ENCODE measurements at places on chromosomes 6 and 20. TPM values are rescaled to one million over a fixed set of nuclear protein-coding genes. Genes with fewer than 3 reads are reported as not detected.

DNA sequence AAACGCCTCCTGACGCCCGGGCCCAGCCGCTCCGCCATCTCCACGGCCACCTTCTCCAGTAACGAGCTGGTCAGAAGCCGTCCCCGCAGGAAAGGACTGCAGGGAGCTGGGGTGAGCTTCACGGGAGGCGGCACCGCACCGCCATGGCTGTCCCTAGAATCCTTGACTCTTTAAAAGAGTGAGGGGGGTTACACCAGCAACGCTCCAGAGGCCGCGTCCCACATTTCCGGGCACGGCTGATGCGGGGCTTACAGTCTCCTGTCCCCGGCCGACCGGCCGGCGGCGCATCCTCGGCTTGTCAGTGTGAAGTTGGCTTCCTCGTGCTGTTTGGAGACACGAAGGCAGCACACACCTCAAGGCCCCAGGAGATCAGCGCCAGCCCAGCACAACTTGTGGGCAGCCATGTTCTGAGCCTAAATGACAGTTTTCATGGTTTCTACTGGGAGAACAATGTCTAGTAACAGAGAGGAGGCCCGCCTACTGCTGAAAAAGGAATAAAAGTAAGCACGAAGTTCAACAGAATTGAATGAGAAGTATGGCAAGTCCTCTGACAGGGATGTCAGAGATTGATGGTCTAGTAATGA, 30.4 kb downstream of the SLC2A4RG start:
- no peak overlapping the region for H3K27ac ChIP-seq
- no peaks in the 10 kb centered on the region for H3K36me3 ChIP-seq
- DNase-seq: no peak
- H3K4me1 ChIP-seq: peaks cover 17% of the 10 kb centered on the region

DNA sequence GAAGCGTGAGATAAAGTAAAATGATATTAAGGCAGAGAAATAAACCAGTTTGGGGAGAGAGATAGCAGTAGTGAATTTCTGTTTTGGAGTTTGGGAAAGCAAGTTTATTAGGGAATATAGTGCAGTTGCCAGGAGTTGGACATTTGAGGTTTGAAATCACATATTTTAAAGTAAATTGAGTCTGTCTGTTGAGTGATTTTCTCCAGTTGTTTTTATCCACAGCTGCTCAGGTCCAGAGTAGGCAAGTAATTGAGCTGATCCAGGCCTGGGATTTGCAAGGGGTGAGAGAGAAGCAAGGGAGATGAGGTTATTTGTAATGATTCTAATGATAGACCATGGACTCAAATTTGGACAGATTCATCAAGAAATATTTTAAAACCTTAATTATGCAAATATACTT, 481.9 kb downstream of the UTRN start:
- no peak overlapping the region for H3K4me3 ChIP-seq
- DNase-seq: no peak
- H3K27me3 ChIP-seq: no peaks in the 10 kb centered on the region
- no peaks in the 10 kb centered on the region for H3K36me3 ChIP-seq
- peaks cover 3% of the 10 kb centered on the region for H3K4me1 ChIP-seq

- H3K4me3 ChIP-seq: no peak overlapping the region
- DNase-seq: no peak
- no peaks in the 10 kb centered on the region for H3K27me3 ChIP-seq
- H3K4me1 ChIP-seq: no peaks in the 10 kb centered on the region
Measured at GRCh38 chr6:55388211-55388610, 60.9 kb downstream of the GFRAL start.

- H3K36me3 ChIP-seq: no peaks in the 10 kb centered on the region
- no peak for DNase-seq
- H3K27me3 ChIP-seq: no peaks in the 10 kb centered on the region
- peaks cover 26% of the 10 kb centered on the region for H3K4me1 ChIP-seq
Measured at GRCh38 chr6:36626636-36627035, 32.5 kb downstream of the SRSF3 start.

BTNL2 gene
- 0.74 TPM for total RNA-seq

DNA sequence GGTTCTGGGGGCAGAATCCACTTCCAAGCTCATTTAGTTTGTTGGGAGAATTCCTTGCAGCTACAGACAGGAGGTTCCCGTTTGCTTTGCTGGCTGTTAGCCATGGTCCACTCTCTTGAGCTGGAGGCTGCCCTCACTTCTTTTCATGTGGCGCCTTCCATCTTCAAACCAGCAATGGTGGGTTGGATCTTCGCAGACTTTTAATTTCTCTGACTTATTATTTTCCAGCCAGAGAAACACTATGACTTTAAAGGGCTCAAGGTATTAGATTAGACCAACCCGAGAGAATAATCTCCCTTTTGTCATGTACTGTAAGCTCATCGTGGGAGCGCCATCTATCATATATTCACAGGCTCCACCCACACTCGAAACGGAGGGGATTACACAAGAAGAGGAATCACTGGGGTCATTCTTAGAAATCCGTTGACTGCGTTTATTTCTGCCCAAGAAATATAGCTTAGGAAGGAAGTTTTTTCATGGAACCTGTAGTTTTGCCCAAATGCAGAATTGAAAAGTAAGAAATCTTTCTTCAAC, 38.9 kb downstream of the SAMD5 start:
- DNase-seq: peak; percentile 53
- H3K4me3 ChIP-seq: no peak overlapping the region
- no peaks in the 10 kb centered on the region for H3K27me3 ChIP-seq
- H3K4me1 ChIP-seq: peaks cover 7% of the 10 kb centered on the region
- no peaks in the 10 kb centered on the region for H3K36me3 ChIP-seq

OR2J3 gene
- 2.9 TPM for total RNA-seq

DNA sequence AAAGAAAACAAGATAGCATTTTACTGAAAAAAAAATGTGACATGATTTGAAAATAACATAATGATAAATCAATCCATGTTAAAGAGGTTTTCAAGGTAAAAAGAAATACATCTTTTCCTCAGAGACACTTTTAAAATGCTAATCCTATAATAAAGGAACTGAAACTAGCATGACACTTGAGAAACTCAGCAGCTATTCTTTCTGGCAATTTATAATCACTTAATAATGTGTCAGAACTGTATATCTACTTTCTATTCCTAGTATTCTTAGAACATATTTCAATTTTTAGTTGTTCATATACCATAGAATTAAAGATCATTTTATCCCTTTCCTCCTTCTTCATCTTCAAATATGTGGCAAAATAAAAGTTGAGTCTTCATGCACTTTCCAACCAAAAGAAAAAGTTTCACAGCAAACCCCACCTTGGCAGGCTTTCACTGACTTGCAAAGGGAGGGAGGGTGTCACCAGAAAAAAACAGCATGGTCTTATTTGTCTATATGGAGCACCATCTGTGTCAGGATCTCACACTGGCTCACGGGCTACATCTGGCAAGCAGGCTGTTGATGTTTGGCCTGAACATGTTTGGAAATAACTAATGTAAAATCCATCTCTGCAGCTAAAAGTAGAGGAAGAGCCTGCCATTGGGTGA, 48.5 kb downstream of the FHL5 start:
- no peaks in the 10 kb centered on the region for H3K27me3 ChIP-seq
- H3K36me3 ChIP-seq: no peaks in the 10 kb centered on the region
- H3K4me1 ChIP-seq: no peaks in the 10 kb centered on the region
- H3K4me3 ChIP-seq: no peak overlapping the region
- no peak overlapping the region for H3K27ac ChIP-seq
- no peak for DNase-seq

DNA sequence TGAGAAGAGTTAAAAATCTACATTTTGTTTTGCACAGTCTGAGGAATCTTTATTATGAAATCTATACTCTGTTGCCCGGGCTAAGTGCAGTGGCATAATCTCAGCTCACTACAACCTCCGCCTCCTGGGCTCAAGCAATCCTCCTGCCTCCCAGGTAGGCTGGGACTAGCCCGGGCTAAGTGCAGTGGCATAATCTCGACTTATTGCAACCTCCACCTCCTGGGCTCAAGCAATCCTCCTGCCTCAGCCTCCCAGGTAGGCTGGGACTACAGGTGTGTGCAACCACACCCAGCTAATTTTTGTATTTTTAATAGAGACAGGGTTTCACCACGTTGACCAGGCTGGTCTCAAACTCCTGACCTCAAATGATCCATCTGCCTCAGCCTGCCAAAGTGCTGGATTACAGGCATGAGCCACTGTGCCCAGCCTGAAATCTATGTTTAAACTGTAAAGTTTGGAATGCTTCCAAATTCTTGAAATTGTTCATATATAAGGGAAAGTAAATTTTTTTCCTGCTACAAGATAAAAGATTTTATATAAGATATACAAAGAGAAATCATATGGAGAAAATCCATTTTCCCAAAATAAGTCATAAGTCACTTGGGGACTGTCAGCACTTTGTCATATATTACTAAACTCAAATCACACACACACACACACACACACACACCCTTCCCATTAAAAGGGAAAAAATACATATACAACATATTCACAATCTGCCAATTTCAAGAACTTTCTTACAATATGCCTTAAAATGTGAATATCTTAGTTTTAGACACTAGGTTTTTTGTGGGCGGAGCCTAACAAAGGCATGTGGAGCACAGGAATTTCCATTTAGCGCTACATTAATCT, 19.4 kb downstream of the PTPRK start:
- no peak overlapping the region for H3K27ac ChIP-seq
- H3K27me3 ChIP-seq: no peaks in the 10 kb centered on the region
- no peaks in the 10 kb centered on the region for H3K4me1 ChIP-seq
- no peak overlapping the region for H3K4me3 ChIP-seq
- DNase-seq: no peak

BTN1A1 gene
- 0.31 TPM for total RNA-seq

GRCh38 chr6:53033764-53034163, 31.4 kb upstream of the FBXO9 start:
- H3K27me3 ChIP-seq: no peaks in the 10 kb centered on the region
- DNase-seq: no peak
- peaks cover 8% of the 10 kb centered on the region for H3K4me1 ChIP-seq
- peaks cover 4% of the 10 kb centered on the region for H3K36me3 ChIP-seq

- H3K27ac ChIP-seq: no peak overlapping the region
- no peak for DNase-seq
- H3K36me3 ChIP-seq: no peaks in the 10 kb centered on the region
- H3K4me1 ChIP-seq: no peaks in the 10 kb centered on the region
- no peak overlapping the region for H3K4me3 ChIP-seq
Measured at GRCh38 chr6:170184316-170184715, 106.6 kb downstream of the DLL1 start.

- DNase-seq: no peak
- no peaks in the 10 kb centered on the region for H3K36me3 ChIP-seq
- peak overlapping the region; percentile 47 for H3K27ac ChIP-seq
- H3K4me3 ChIP-seq: no peak overlapping the region
- peaks cover 14% of the 10 kb centered on the region for H3K4me1 ChIP-seq
Measured at GRCh38 chr6:118316796-118317384, 231.2 kb upstream of the PLN start.

DNA sequence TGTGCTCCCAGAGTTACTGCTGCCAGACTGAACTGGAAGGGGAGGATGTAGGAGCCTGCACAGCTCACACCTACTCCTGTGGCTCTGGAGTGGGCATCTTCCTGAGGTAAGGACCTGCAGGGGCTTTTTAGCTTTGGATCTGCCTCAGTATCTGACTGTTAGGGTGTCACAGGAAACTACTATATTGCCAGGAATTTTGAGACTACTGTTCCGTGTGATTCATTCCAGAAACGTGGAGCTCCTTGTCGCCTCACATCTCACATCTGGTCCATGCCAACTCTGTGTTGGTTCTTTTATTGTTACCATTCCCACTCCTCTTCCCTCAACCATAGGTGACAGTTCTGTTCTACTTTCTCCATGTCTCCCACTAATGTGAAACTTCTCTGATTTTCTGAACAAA, 34.1 kb downstream of the PRPH2 start:
- no peak overlapping the region for H3K27ac ChIP-seq
- H3K27me3 ChIP-seq: no peaks in the 10 kb centered on the region
- H3K4me1 ChIP-seq: no peaks in the 10 kb centered on the region
- no peak for DNase-seq
- no peaks in the 10 kb centered on the region for H3K36me3 ChIP-seq

DNA sequence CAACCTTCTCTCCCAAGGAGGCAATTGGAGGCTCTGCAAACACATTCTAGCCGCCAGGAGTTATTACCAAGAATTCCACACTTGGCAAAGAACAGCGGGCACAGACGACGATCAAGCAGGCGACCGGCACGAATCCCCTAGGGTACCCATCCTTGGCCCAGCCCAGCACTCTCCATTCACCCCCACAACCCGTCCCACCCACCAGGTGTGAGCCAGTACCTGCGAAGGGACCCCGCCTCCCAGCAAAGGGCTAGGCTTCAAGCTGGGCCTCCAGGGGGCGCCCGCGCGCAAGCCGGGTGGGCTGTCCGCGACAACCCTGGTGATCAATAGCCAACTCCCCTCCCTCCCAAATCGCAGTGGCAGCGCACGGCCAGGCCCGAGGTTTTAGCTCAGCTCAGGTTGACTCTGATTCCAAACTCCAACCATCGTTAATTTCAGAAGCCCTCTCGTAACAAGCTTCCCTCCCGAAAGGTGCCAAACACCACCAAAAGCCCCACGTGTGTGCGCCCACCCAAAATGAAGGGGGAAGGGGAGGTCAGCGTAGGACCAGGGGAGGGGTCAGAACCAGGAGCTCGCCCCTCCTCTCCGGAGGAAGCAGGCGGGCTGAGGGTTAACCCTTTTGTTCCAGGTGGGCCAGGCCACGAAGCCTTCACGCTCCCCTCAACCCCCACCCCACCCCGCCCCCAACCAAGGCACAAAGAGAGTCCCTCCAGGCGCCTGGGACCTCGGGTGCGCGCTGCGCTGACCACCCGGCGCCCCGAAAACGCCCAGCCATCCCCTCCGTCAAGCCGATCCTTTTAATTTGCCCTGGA, 2.1 kb downstream of the SALL4 start:
- no peak overlapping the region for H3K27ac ChIP-seq
- DNase-seq: peak; percentile 87
- H3K36me3 ChIP-seq: no peaks in the 10 kb centered on the region
- peak overlapping the region; percentile 72 for H3K4me3 ChIP-seq
- no peaks in the 10 kb centered on the region for H3K27me3 ChIP-seq
- H3K4me1 ChIP-seq: peaks cover 9% of the 10 kb centered on the region

GRCh38 chr20:37598100-37598543, 70.4 kb upstream of the BLCAP start:
- no peak for DNase-seq
- no peak overlapping the region for H3K4me3 ChIP-seq
- no peak overlapping the region for H3K27ac ChIP-seq
- H3K4me1 ChIP-seq: no peaks in the 10 kb centered on the region
- no peaks in the 10 kb centered on the region for H3K36me3 ChIP-seq
- no peaks in the 10 kb centered on the region for H3K27me3 ChIP-seq

DNA sequence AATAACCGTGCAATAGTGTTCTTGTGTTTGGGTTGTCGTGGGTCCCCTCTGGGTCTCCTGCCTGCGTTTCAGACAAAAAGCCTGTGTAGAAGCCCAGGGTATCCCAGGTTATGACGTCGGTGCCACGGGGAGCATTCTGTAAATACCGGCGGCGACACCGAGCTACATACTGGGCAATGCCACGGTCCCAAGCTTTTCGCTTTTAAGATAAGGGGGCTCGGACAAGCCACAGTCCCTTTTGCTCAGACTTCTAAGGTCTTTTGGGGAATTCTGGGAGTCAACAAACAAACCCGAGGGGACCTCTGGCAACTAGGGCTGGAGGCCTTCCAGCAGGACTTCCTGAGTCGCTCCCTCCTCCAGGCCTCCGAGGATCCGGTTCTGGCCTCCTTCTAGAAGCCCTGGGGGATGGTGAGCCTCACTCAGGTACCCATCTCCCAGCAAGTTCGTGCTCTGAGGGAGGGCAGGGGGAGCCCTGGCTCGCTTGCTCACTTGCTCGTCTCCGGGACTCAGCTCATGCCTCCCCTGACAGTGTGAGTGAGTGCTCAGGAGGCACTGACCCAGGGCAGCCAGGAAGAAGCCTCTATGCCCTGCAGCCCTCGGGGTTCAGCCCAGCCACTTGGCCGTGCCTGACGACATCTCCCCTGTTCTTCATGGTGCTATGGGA, 62.4 kb upstream of the MRPS10 start:
- peaks cover 30% of the 10 kb centered on the region for H3K4me1 ChIP-seq
- no peaks in the 10 kb centered on the region for H3K36me3 ChIP-seq
- no peak overlapping the region for H3K4me3 ChIP-seq
- DNase-seq: peak; percentile 72
- peak overlapping the region; percentile 62 for H3K27ac ChIP-seq
- no peaks in the 10 kb centered on the region for H3K27me3 ChIP-seq

FUT9 gene
- total RNA-seq: 0.12 TPM
